ENCODE measurements at places on chromosomes 6 and 20. TPM values are rescaled to one million over a fixed set of nuclear protein-coding genes. Genes with fewer than 3 reads are reported as not detected.

The KIFC1 gene
- 74.1 TPM for total RNA-seq

The ZNF334 gene
- total RNA-seq: 5.8 TPM

The CCND3 gene
- total RNA-seq: 403 TPM

The ENPP5 gene
- total RNA-seq: 0.33 TPM

The BTNL2 gene
- total RNA-seq: not detected

The CLDN20 gene
- total RNA-seq: not detected

The HIVEP2 gene
- total RNA-seq: 28.8 TPM
